ENCODE measurements at places on chromosomes 11 and 22. TPM values are rescaled to one million over a fixed set of nuclear protein-coding genes. Genes with fewer than 3 reads are reported as not detected.

Gene RFPL1
- not detected for total RNA-seq

Gene C22orf31
- total RNA-seq, result 0.15 TPM

Gene LIMK2
- total RNA-seq, result 25.7 TPM

Gene CUL5
- 36.1 TPM for total RNA-seq

Gene SMC1B
- not detected for total RNA-seq

Gene EMID1
- not detected for total RNA-seq

Gene OVCH2
- not detected for total RNA-seq

Gene MGAT3
- not detected for total RNA-seq

Gene F2
- not detected for total RNA-seq

Gene CRY2
- 22.2 TPM for total RNA-seq

Gene FAM111B
- 8.7 TPM for total RNA-seq

Gene ASCL2
- total RNA-seq, result not detected

Gene MMP12
- total RNA-seq, result 0.44 TPM

Gene NPTXR
- 0.29 TPM for total RNA-seq

Gene IL17REL
- total RNA-seq, result under 0.01 TPM

Gene RNF215
- 21.8 TPM for total RNA-seq

Gene KLHDC7B
- total RNA-seq, result 0.15 TPM

Gene RCE1
- 16.7 TPM for total RNA-seq

Gene MOGAT2
- not detected for total RNA-seq

Gene MED15
- 39.4 TPM for total RNA-seq

Gene PLAAT2
- not detected for total RNA-seq

Gene CCDC89
- total RNA-seq, result 6.0 TPM

Gene UNC93B1
- total RNA-seq, result 15.7 TPM

Gene CALCA
- total RNA-seq, result not detected

Gene SORL1
- 1.5 TPM for total RNA-seq

Gene FAM180B
- not detected for total RNA-seq

Gene DAGLA
- 2.2 TPM for total RNA-seq

Gene EFCAB6
- total RNA-seq, result 4.2 TPM

Gene TREH
- not detected for total RNA-seq

Gene DGCR6
- total RNA-seq, result 0.15 TPM

Gene KCNK4
- 0.17 TPM for total RNA-seq

Gene GRAMD1B
- total RNA-seq, result 3.1 TPM

Gene SIK2
- 16.0 TPM for total RNA-seq

Gene OR8A1
- total RNA-seq, result not detected

Gene MEI1
- 0.73 TPM for total RNA-seq

Gene VPREB1
- not detected for total RNA-seq

Gene ISX
- not detected for total RNA-seq

Gene TMEM191C
- 1.8 TPM for total RNA-seq

Gene CTSW
- total RNA-seq, result not detected

Gene C11orf16
- not detected for total RNA-seq

Gene WEE1
- 40.3 TPM for total RNA-seq

Gene CECR2
- not detected for total RNA-seq

Gene PHOX2A
- not detected for total RNA-seq

Gene PATE2
- total RNA-seq, result 0.29 TPM

Gene IFITM10
- total RNA-seq, result 0.58 TPM

Gene MYO18B
- total RNA-seq, result not detected

Gene CHRDL2
- not detected for total RNA-seq

Gene SESN3
- 68.4 TPM for total RNA-seq
